Endothelial cell (in vitro differentiated cells): ENCODE measurements at places on chromosomes 4 and X. TPM values are rescaled to one million over a fixed set of nuclear protein-coding genes. Genes with fewer than 3 reads are reported as not detected.
A peak's percentile ranks its signal among the peaks of the same experiment; 100 is the strongest.

GRCh38 chr4:74189331-74190043, 31.6 kb downstream of the MTHFD2L start:
- DNase-seq = no peak
- no peak overlapping the region for H3K4me3 ChIP-seq
- no peaks in the 10 kb centered on the region for H3K27me3 ChIP-seq
- H3K4me1 ChIP-seq = no peaks in the 10 kb centered on the region
- no peak overlapping the region for H3K27ac ChIP-seq
- no peaks in the 10 kb centered on the region for H3K36me3 ChIP-seq

GRCh38 chr4:54277691-54278090, 48.6 kb downstream of the PDGFRA start:
- H3K36me3 ChIP-seq = peaks cover 13% of the 10 kb centered on the region
- H3K4me1 ChIP-seq = peaks cover 13% of the 10 kb centered on the region
- H3K27me3 ChIP-seq = peaks cover 2% of the 10 kb centered on the region
- no peak overlapping the region for H3K4me3 ChIP-seq
- no peak overlapping the region for H3K27ac ChIP-seq
- DNase-seq = no peak

Gene ATOH1
- total RNA-seq = not detected

Gene PHF8
- total RNA-seq = 29.3 TPM

Gene MAOA
- total RNA-seq = 1.6 TPM

DNA sequence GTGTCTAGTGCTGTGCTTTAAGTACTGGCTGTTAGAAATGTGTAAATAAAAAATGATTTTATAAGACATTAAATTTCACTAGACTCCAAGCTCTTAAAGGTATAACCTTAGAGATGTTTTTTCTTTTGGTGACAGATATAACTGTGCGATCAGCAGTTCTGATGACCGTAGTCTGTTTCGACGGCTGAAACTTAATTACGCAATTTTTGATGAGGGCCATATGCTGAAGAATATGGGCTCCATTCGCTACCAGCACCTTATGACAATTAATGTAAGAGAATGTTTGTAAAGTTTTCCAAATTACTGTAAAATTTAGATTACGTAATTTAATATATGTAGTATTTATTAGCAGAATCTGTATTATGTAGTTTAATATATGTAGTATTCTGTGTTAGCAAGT, 66.4 kb downstream of the HPGDS start:
- H3K27ac ChIP-seq = no peak overlapping the region
- peaks cover 15% of the 10 kb centered on the region for H3K36me3 ChIP-seq
- no peak for DNase-seq
- no peaks in the 10 kb centered on the region for H3K4me1 ChIP-seq
- no peaks in the 10 kb centered on the region for H3K27me3 ChIP-seq

Gene HPRT1
- 10.5 TPM for total RNA-seq

DNA sequence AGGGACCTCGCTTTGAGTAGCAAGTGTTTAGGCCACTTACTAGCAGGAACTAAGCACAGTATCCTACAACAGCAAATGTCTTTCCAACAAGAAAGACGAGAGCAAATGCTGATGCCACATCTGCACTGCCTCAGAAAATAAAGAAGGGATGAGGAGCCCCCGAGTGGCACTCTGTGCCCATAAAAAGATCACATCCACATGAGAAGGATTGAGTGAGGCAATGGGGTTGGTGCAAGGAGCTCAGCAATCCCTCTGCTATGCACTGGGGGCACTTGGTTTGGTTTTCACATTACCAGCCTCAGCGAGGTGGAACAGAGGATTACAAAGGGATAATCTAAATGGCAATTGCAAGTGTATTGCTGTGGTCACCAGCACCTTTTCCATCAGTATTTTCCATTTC, 252.8 kb upstream of the SLC7A11 start:
- no peaks in the 10 kb centered on the region for H3K27me3 ChIP-seq
- no peak overlapping the region for H3K27ac ChIP-seq
- H3K4me3 ChIP-seq = no peak overlapping the region
- no peaks in the 10 kb centered on the region for H3K36me3 ChIP-seq
- peak; percentile 19 for DNase-seq

DNA sequence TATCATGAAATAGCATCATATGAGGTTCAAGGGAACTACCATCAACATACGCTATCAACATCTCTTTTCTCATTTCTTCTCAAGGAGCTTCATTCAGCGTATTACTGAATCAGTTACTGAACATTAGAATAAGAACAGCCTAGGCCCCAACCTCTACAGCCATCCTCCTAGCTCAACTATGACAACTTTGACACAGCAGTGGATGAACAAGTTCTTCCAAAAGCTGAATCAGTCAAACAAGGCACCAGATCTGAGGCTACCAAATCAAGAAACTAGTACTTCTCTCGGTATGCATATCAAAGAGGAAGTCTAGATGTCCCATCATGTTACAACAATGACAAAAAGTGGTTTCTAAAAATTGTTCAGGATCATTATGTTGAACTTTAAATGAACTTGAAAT, 57.4 kb downstream of the GATB start:
- no peak overlapping the region for H3K27ac ChIP-seq
- no peaks in the 10 kb centered on the region for H3K27me3 ChIP-seq
- no peak overlapping the region for H3K4me3 ChIP-seq
- peaks cover 4% of the 10 kb centered on the region for H3K4me1 ChIP-seq

Gene PRR32
- total RNA-seq = not detected

GRCh38 chr4:129602447-129602846, 506.5 kb downstream of the C4orf33 start:
- no peak overlapping the region for H3K27ac ChIP-seq
- H3K36me3 ChIP-seq = no peaks in the 10 kb centered on the region
- H3K4me3 ChIP-seq = no peak overlapping the region

DNA sequence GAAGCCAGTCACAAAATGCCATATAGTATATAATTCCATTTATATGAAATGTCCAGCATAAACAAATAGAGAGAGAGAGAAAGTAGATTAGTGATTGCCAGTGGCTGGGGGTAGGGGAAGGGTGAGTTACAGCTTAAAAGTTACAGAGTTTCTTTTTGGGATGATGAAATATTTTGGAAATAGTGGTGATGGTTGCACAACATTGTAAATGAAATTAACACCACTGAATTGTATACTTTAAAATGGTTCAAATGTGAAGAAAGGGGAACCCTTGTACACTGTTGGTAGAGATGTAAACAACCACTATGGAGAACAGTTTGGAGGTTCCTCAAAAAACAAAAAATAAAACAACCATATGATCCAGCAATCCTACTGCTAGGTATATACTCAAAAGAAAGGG, 131.2 kb upstream of the GPC4 start:
- no peak overlapping the region for H3K4me3 ChIP-seq
- peaks cover 3% of the 10 kb centered on the region for H3K27me3 ChIP-seq
- no peak for DNase-seq
- H3K36me3 ChIP-seq = no peaks in the 10 kb centered on the region
- H3K27ac ChIP-seq = no peak overlapping the region

- H3K36me3 ChIP-seq = no peaks in the 10 kb centered on the region
- DNase-seq = no peak
- peaks cover 4% of the 10 kb centered on the region for H3K27me3 ChIP-seq
- no peaks in the 10 kb centered on the region for H3K4me1 ChIP-seq
- no peak overlapping the region for H3K27ac ChIP-seq
- no peak overlapping the region for H3K4me3 ChIP-seq
Observed at GRCh38 chr4:147370473-147370872, 110.4 kb upstream of the EDNRA start.

Gene SH3D19
- total RNA-seq = 89.5 TPM

Gene PLP1
- 9.6 TPM for total RNA-seq

DNA sequence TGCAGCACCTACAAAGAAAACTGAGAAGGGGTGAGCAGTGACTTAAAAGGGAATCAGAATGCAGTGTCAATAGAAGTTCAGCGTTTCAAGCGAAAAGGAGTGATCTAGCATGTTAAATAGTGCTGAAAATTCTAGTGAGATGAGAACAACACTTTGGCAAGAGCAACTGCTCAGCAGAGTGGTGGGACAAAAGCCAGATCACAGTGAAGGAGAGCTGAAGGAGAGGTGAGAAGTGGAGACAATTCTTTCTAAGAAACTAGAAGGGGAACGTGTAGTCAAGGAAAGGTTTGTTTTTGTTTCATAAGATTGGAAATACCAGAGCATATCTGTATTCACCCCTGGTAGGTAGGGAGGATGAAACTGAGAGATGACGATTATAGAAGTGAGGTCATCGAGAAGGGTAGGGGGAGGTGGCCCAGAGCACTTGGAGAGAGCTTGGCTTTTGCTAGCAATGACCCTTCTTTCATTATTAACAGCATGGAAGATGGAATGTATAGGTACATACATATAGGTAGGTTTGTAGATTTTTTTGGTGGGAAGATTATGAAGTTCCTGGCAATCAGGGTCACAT, 33.7 kb downstream of the SRPX2 start:
- no peak overlapping the region for H3K4me3 ChIP-seq
- DNase-seq = no peak
- H3K36me3 ChIP-seq = peaks cover 6% of the 10 kb centered on the region
- no peaks in the 10 kb centered on the region for H3K27me3 ChIP-seq
- H3K27ac ChIP-seq = no peak overlapping the region
- H3K4me1 ChIP-seq = peaks cover 10% of the 10 kb centered on the region

DNA sequence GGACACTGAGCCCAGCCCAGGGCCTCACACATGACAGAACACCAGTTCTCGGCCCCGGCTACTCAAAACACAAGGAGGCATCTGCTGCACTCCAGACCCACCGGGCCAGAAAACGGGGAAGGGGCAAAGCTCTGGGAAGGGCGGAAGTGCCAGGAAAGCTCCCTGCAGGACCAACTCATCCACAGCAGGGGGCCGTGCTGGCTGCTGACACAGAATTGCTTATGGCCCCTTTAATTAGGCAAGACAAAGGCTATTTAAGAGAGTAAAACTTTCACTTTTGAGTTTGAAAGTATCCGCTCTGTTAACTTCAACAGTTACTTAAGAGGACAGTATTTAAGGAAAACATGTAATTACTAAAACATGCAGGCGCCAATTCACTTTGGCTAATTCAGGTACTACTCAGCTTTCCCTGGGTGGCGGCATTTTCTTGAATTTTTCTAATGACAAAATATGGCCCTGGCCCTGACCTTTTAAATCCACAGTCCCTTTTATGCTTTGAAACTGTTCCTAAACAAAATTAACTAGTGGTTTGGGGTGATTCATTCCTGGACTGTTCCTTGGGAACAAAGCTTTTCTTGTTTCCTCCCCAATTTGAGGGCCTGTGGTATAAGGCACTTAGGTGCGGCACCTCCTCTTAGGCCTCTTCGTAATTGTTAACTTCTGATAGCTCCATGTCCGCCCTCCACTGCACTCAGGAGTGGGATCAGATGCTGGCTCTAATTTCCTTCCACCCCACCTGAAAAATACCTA, 40.4 kb downstream of the NSG1 start:
- H3K27me3 ChIP-seq = peaks cover 4% of the 10 kb centered on the region
- peaks cover 11% of the 10 kb centered on the region for H3K36me3 ChIP-seq
- DNase-seq = peak; percentile 35
- H3K4me1 ChIP-seq = peaks cover 11% of the 10 kb centered on the region
- H3K4me3 ChIP-seq = no peak overlapping the region

DNA sequence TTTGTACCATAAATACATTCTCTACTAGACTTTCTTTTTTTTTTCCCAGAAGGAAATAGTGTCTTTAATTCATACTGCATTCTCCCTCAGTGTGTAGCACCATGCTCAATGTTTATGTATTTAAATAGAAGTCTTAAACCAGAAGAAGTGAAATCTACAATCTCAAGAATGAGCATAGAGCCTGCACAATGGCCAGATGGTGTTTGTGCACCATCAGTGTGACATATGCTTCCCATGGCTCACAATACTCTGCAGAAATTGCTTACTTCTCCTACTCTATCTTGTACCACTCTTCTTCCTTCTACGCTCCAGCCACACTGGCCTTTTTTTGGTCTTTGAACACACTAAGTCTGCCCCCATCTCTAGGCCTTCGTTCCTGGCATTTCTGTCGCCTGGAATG, 2.6 kb upstream of the DOCK11 start:
- no peak overlapping the region for H3K4me3 ChIP-seq
- H3K4me1 ChIP-seq = peaks cover 4% of the 10 kb centered on the region
- no peaks in the 10 kb centered on the region for H3K36me3 ChIP-seq
- H3K27me3 ChIP-seq = peaks cover 5% of the 10 kb centered on the region

DNA sequence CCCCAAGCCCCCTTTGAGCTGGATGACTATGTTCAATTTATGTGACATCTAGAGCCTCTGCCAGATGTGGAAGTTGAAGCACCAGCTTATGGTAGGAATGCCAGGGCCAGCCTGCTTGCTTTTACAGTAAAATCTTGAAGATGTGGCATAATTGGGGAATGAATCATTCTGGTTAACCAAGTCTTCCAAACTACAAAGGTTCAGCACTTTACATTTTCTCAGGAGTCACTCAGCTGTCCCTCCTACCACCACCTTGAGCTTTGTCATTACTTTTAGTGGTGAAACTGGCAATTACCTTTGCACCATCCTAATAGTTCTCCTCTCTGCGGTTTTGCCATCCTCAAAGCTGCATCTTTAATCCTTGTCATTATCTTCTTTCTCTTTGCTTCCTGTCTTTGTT, 172.2 kb downstream of the HS6ST2 start:
- H3K27me3 ChIP-seq = no peaks in the 10 kb centered on the region
- H3K4me1 ChIP-seq = no peaks in the 10 kb centered on the region
- DNase-seq = no peak
- no peak overlapping the region for H3K4me3 ChIP-seq

GRCh38 chr4:18798123-18798522, 776.6 kb upstream of the LCORL start:
- H3K4me3 ChIP-seq = no peak overlapping the region
- no peak for DNase-seq
- no peaks in the 10 kb centered on the region for H3K36me3 ChIP-seq

GRCh38 chr4:170581322-170581721, 491.6 kb upstream of the AADAT start:
- no peaks in the 10 kb centered on the region for H3K27me3 ChIP-seq
- no peak overlapping the region for H3K27ac ChIP-seq
- DNase-seq = no peak
- H3K4me3 ChIP-seq = no peak overlapping the region
- no peaks in the 10 kb centered on the region for H3K36me3 ChIP-seq
- H3K4me1 ChIP-seq = no peaks in the 10 kb centered on the region

Gene AFM
- total RNA-seq = 0.64 TPM

DNA sequence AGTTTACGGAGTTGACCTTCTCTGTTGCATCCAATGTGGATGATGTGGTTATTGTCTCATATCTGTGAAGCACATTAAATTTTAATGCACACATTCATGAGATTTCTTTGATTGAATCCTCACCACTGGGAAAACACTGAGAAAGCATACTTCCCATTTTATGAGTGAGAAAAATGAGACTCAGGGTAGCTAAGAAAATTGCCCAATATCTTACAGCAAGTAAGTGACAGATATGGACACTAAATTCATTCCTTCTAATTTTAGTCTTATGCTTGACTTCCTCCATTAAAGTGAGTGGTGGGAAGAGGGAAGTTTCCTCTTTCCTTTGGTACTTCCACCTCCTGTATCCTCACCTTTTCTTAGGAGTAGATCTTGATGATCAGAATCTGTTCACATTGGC, 504.8 kb upstream of the BOD1L1 start:
- no peak overlapping the region for H3K27ac ChIP-seq
- no peaks in the 10 kb centered on the region for H3K36me3 ChIP-seq
- H3K4me3 ChIP-seq = no peak overlapping the region
- H3K27me3 ChIP-seq = no peaks in the 10 kb centered on the region

DNA sequence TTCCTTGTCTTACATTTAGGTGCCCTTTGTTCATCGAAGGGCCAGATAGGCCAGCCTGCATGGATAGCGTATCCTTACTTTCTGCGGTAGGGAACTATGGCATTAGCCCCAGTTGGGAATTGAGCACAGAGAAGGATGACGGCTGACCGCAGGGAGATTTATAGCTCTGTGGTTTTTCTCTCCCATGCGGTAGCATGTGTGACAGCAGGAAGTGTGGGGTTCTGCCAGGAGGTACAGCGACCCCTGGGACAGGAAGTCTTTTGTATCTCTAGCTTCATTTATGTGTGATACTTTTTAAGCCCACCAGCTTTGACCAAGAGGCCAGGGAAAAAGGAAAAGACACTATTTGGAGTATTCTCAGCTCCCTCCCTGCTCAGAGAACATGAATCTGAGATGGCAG, 33.1 kb downstream of the GAB3 start:
- no peaks in the 10 kb centered on the region for H3K36me3 ChIP-seq
- no peaks in the 10 kb centered on the region for H3K27me3 ChIP-seq
- no peak overlapping the region for H3K4me3 ChIP-seq
- peak overlapping the region; percentile 21 for H3K27ac ChIP-seq
